ENCODE measurements at places on chromosomes 4 and X.

DNA sequence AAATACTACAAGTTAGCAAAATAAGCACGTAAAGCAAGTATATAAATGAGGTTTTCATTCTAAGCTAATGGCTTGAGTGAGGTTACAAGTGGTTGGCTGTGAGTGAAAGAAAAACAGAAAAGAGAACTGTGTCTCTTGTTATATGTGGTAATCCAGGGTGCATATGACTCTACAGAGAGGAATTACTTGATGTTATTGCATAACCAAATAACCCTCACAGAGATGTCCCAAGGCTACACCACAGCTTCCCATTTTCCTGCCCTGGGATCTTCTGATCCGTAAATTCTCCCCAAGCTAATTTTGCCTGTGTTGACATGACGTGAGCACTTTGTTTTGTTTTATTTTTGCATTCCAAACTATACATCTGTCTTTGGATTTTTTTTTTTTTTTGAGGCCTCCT is 470.0 kb upstream of the INTU start:
- DNase-seq, result no peak

DNA sequence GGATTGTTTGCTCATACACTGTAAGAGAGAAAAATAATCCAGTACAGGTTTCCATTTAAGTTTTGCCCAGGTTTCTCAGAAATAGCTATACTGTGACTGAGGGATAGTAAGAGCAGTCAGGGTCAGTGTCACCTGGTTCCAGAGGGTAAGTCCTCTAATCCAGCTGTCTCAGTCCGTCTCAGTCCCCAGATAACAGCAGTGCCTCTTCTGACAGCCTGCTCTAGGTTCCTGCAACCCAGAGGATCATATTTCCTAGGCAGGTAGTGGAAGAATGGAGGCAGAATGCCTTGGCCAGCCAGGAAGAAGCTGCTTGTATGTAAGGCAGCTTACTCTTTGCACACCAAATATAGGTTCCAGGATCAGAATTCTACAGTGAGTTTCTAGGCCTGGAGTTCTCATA is 22.6 kb upstream of the GNRHR start:
- no peak for DNase-seq

GRCh38 chr4:129968778-129969177 is 872.8 kb downstream of the C4orf33 start:
- DNase-seq, result no peak

DNA sequence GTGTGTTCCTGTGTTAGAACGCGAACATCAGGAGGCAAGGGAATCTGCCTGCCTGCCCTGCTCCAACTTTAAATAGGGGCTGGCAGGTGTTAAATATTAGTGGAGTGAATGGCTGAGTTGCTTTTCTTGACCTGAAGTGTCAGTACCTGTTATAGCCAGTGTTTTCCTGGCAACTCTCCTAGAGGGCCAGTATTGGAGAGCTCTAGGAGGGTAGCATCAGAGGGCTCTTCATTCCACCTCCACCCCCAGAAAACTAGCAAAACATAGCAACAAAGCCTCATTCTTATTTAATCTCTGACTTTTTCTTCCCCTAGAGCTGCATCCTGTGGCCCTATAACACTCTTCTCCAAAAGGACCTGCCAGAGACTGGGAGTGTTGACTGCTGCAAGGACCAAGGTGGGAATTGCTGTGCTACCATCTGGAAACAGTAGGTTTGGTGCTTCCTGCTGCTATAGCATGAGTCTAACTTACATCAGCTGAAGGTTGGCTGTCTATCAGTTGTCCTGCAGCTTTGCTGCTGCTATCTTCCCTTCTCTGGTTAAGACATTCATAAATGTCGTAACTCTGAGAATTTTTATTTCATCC is 33.5 kb downstream of the SGMS2 start:
- DNase-seq, result no peak

DNA sequence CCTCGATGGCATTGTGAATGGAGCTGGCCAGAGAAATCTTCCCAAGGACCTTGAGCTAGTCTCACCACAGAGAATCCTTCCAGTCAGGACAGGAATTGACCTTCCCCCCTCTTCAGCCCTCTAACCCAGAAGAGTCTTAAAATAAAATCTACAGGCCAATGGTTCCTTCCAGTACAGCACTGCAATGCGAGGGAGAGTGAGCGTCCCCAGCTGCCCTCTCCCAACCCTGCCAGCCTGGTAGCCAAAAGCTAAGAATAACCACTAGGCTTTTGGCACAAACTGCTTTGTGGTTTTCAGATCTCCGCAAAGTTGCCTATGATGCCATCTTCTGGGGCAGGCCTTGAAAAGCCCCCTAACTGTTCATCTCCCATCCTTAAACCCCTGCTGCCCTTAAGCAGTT is 175.1 kb downstream of the AR start:
- DNase-seq, result no peak

GRCh38 chr4:169791062-169791461 is 33.3 kb upstream of the HPF1 start:
- DNase-seq, result no peak

DNA sequence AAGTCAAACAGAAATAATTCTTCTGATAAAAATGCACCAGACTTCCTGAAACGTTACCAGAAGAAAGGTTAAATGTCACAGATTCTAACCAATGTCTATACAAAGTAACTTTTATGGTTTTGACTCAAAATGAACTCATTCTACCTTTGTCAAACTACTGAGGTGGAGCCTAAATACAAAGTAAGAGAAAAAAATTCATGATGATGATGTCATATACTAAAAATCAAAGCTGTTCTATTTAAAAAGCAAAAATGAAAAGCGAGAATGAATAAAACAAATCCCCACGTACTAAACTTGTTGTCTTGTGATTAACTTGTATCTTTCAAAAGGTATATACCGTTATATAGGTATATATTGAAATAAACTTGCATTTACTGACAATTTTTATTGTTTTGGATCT is 21.7 kb downstream of the GNPDA2 start:
- no peak for DNase-seq

DNA sequence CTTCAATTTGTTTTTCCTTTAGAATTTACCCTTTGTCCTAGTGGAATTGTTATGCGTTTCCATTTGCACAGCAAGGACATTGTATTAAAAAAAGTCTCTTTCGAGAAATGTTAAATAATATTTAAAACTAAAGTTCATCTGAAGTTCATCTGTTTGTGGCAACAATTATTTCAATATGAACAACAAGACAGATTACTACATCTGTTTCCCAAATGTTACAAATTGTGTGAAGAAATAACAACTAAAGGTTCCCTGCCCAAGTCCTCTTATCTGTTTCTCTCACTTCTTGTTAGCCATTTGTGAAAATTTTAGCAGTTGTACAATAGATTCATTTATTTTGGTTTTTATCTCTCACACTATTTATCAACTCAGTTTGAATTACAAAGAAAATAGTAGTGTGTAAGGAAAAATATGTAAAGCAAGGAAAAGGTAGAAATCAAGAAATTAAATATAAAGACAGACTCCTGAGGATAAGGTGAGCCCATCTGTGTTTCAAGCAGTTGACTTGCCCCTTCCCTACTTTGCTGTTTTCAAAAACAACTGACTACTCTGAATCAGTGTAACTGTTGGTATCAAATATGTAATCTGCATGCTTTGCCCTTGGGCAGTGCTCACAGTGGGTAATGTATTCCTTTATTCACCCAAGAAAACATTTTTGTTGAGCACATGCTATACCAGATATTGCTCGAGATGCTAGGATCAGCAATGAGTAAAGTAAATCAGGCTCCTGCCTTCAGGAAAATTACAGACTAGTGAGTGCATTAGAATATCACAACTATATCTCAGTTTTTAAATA is 118.9 kb upstream of the PCDH7 start:
- DNase-seq, result no peak

- no peak for DNase-seq
Observed at GRCh38 chrX:1529328-1529727, 7.7 kb downstream of the P2RY8 start.

DNA sequence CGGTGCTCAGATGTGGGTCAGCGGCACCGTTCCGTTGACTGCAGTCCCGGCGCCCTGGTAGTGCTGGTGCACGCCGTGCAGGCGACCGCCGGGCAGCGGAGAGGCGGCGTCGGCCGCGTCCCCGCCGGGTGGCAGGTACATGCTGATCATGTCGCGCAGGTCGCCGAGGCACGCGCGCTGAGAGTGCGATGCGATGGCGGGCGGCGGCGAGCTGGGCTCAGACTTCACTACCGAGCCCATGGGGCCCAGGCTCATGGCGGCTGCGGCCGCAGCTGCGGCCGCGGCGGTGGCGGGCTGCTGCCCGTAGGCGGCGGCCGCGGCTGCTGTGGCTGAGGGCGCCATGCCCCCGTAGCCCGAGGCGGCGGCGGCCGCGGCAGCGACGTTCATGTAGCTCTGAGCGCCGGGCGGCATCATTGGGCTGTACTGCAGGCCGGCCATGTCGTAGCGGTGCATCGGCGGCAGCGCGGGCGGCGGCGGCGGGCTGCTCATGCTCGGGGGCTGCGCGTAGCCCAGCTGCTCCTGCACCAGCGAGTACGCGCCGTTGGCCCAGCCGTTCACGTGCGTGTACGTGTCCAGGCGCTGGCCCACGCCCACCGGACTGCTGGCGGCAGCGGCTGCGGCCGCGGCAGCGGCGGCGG is 1.0 kb downstream of the SOX3 start:
- no peak for DNase-seq

- no peak for DNase-seq
Observed at GRCh38 chr4:66014146-66014765, 344.0 kb upstream of the EPHA5 start.

GRCh38 chr4:155062948-155063347 is 145.5 kb upstream of the NPY2R start:
- no peak for DNase-seq

DNA sequence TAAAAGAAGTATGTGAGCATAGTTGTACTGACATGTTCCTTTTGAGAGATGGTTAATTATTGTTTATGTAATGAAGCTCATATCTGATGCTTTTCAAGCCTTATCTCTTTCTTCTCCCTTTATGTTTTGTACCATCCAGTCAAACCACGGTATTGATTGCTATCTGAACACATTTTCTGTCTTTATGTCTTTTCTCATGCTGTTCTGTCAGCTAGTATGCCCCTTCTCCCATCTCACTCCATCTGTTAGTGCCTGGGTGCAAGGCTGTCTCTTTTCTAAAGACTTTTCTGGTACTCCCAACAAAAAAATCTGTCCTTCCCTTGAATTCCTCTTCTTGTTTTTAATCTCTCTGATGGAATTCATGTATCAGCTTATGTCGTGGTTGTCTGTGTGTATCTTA is 883.8 kb upstream of the IGFBP7 start:
- DNase-seq, result no peak

GRCh38 chr4:7415927-7416686 is 18.6 kb downstream of the PSAPL1 start:
- no peak for DNase-seq

GRCh38 chrX:154115071-154115470 is 17.6 kb upstream of the MECP2 start:
- no peak for DNase-seq

DNA sequence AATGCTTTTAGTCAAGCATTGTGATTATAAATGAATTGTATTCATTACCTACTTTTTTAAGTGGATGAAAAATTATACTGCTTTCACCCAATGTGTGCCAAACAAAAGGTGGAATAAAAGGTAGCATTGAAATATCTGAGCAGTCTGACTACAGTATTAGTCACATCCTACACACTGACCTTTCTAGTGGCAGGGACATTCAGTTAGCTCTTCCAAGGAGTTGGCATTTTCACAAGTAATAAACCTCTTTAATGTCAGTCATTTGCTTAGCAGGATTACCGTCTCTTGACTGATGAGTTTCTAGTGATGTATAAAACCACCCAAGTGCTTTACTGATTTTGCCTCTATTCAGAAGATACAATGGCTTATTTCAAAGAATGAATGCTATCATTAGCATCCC is 687.9 kb downstream of the ARAP2 start:
- no peak for DNase-seq

DNA sequence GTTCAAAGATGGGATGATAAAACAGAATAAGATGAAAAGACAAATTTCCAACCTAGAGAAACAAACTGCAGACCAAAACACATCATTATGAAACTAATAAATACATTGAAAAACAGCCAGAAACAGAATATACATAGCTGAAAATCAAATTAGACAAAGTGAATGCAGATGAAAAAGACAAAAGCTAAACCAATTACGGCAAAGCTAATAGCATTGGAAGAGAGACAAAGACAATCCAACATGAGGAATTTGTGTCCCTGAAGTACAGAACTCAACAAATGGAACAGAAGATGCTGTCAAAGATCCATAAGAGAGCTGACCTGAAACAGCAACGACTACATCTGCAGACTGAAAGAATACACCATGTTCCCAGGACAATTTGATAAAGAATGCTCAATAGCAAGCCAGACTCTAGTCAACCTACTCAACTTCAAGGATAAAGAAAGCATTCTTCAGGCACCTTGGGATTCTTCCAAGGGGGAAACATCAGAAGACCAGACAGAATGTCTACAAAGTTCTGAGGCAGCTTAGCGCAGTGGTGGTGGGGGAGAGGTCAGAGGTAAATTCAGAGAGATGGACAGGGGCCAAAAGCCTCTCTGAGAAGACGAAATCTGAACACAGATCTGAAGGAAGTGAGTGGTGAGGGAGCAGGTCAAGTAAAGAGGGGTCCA is 27.4 kb upstream of the IRAK1 start:
- no peak for DNase-seq

- no peak for DNase-seq
Observed at GRCh38 chr4:13143222-13144070, 340.7 kb downstream of the RAB28 start.

GRCh38 chr4:2484185-2484584 is 15.3 kb downstream of the RNF4 start:
- no peak for DNase-seq

DNA sequence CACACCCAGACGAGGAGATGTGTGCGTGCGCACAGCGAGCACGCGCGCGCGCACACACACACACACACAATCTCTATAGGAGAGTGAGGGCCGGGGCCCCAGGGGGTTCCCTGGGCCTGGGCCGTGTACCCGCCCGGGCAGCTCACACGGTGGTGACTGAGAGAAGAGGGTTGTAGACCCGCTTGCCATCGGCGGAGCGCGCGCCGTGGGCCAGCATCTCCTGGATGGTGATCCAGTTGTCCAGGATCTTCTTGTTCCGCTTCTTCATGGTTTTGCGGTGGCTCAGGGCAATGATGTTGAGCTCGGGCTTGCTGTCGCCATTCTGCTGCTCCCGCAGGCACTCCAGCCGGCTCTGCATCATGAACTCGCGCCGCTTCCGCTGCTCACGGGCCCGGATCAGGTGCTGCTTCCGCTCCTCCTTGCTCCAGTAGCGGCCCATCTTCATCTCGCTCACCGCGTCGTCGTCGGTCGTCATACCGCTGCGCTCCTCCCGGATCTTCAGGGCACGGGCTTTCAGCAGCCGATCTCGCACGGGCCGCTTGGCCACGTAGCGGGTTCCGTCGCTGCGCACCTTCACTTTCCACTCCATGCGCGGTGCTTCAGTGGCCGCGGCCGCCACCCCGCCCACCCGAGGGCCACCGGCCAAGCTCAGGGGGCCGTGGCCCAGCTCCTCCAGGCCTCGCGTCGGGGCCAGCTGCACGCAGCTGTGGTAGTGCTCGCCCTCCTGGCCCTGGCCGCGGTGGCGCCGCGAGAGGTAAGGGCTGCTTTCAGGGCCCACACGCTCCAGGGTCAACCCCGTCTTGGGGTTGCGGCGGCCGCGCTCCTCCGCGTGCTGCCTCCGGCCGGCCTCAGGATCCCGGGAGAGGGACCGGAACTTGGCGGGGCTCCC is 9.0 kb downstream of the SSR4 start:
- no peak for DNase-seq

Measured in NCI-H2029 (cell line).